Progenitor cell of endocrine pancreas (in vitro differentiated cells): ENCODE measurements at places on chromosomes 5 and 9.
A peak's percentile ranks its signal among the peaks of the same experiment; 100 is the strongest.

DNA sequence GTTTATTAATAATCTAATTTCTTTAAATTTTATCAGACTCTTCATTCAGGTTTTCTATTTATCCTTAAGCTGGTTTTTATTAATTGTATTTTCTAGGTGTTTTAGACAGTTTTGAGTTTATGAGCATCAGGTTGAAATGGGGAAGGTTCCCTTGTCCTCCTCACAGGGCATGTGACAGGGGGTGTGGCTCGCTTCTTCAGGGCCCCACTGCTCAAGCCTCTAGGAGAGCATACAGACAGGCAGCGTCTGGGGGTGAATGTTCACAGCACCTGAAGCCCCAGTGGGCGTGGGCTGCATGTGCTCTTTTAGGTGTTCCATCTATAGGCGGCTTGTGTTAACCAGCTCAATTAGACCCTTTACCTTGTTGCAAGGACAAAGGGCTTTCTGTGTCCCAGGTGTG, 78.2 kb upstream of the RUFY1 start:
- H3K4me3 ChIP-seq: no peak overlapping the region
- no peak overlapping the region for H3K27ac ChIP-seq
- H3K4me1 ChIP-seq: peaks cover 7% of the 10 kb centered on the region
- H3K27me3 ChIP-seq: no peaks in the 10 kb centered on the region

- no peaks in the 10 kb centered on the region for H3K36me3 ChIP-seq
- no peaks in the 10 kb centered on the region for H3K4me1 ChIP-seq
- H3K27ac ChIP-seq: no peak overlapping the region
- no peak for DNase-seq
Measured at GRCh38 chr5:7779019-7780005, 71.6 kb downstream of the CFAP90 start.

GRCh38 chr5:16810208-16810854, 125.8 kb downstream of the MYO10 start:
- peaks cover 26% of the 10 kb centered on the region for H3K4me1 ChIP-seq
- no peaks in the 10 kb centered on the region for H3K27me3 ChIP-seq
- H3K27ac ChIP-seq: peak overlapping the region; percentile 63
- no peak overlapping the region for H3K4me3 ChIP-seq

GRCh38 chr9:129570450-129571297, 50.2 kb downstream of the C9orf50 start:
- H3K36me3 ChIP-seq: no peaks in the 10 kb centered on the region
- peak overlapping the region; percentile 93 for H3K27ac ChIP-seq
- no peak for DNase-seq
- H3K4me3 ChIP-seq: no peak overlapping the region

DNA sequence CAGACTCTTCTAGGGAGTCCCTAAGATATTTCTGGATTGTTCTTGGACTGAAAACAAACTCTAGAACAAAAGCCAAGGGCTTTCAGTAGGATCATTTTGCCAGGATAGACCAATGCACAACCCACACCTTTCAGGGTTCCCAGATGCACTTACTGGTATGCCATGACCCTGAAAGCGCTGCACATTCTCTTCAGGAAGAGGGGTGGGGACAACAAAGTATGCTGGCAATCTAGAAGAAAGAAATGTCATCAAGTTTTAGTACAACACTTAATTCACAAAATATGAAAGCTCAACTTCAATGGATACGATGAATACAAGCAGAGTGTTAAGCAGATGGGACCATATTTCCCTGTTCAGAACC, 57.2 kb downstream of the MTMR12 start:
- peak overlapping the region; percentile 20 for H3K27ac ChIP-seq
- H3K4me3 ChIP-seq: no peak overlapping the region
- no peaks in the 10 kb centered on the region for H3K27me3 ChIP-seq
- H3K4me1 ChIP-seq: peaks cover 1% of the 10 kb centered on the region

DNA sequence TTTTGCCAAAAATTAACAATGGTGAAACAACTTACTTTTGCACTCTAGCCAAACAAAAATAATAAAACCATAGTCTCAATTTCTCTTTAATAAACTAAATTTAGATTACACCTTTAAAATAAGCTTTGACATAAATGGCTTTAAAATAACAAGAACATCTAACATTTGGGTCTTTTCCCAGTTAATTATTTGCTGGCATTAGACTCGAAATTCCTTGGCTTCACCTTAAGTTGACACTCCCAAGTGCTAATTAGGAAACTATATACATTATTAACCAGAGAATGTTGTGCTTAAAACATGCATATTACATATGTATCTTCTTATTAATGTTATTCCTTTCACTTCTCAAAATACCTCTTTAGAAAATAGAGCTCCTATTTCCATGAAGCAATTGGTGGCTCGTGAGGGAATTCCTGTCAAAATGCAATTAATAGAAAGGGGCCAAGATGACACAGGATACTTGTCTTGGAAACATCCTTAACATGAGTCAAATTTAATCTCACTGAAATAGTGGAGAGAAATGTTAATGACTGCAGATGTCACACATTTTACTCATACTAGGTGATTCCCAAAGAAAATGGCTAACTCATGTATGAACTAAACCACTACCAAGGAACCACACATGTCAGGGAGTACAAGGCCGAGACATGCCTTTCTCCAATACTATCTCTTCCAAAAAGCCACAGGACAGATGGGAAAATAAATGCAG, 932.9 kb upstream of the DMAC1 start:
- peaks cover 11% of the 10 kb centered on the region for H3K36me3 ChIP-seq
- no peaks in the 10 kb centered on the region for H3K27me3 ChIP-seq
- H3K4me1 ChIP-seq: peaks cover 12% of the 10 kb centered on the region
- H3K27ac ChIP-seq: no peak overlapping the region

DNA sequence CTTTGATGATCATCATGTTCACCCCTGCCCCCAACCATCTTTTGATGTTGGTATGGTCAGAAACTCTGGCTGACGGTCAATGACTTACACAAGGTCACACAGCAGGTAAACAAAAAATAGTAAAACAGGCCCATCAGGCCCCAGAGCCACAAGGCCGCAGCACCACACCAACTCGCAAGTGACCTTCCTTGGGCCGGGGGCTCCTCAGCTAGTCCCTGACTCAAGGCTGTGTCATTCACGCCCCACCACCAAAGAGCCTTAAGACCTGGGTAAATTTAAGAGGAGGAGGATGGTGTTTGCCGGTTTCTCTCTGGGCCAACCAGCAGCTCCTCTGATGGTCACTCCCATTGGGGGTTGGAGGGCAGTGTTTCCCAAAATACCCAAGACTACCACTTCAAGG, 55.8 kb downstream of the PSMB7 start:
- H3K27me3 ChIP-seq: no peaks in the 10 kb centered on the region
- no peaks in the 10 kb centered on the region for H3K4me1 ChIP-seq
- DNase-seq: no peak
- peaks cover 1% of the 10 kb centered on the region for H3K36me3 ChIP-seq
- H3K4me3 ChIP-seq: no peak overlapping the region

GRCh38 chr9:114799925-114800324, 5.9 kb downstream of the TNFSF15 start:
- no peak for DNase-seq
- no peaks in the 10 kb centered on the region for H3K36me3 ChIP-seq
- H3K27ac ChIP-seq: no peak overlapping the region
- peaks cover 26% of the 10 kb centered on the region for H3K4me1 ChIP-seq
- no peaks in the 10 kb centered on the region for H3K27me3 ChIP-seq

GRCh38 chr5:159106569-159107282, 7.0 kb upstream of the EBF1 start:
- H3K27me3 ChIP-seq: peaks cover 76% of the 10 kb centered on the region
- H3K36me3 ChIP-seq: no peaks in the 10 kb centered on the region
- H3K4me3 ChIP-seq: peak overlapping the region; percentile 52
- H3K4me1 ChIP-seq: peaks cover 18% of the 10 kb centered on the region
- peak; percentile 75 for DNase-seq
- H3K27ac ChIP-seq: no peak overlapping the region

DNA sequence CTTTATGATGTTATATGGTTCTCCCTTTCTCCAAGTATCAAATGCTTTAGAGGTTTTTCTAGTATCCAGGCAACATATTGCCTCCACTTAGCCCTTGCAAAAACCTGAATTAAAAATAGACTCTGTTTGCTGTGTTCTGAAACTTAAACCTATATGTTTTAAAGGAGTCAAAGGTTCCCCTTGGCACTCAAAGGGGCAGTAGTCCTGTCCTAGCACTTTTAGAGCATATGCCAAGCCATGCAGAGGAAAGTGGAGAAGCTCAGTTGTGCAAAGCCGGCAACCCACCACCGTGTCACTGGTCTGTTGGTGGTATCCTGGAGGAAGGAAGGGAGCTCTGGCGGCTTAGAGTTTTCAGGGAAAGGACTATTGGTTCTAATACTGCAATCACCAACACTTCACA, 154.3 kb downstream of the PIP5K1B start:
- no peak overlapping the region for H3K27ac ChIP-seq
- no peaks in the 10 kb centered on the region for H3K36me3 ChIP-seq
- H3K4me3 ChIP-seq: no peak overlapping the region
- H3K27me3 ChIP-seq: peaks cover 6% of the 10 kb centered on the region
- no peak for DNase-seq
- no peaks in the 10 kb centered on the region for H3K4me1 ChIP-seq

DNA sequence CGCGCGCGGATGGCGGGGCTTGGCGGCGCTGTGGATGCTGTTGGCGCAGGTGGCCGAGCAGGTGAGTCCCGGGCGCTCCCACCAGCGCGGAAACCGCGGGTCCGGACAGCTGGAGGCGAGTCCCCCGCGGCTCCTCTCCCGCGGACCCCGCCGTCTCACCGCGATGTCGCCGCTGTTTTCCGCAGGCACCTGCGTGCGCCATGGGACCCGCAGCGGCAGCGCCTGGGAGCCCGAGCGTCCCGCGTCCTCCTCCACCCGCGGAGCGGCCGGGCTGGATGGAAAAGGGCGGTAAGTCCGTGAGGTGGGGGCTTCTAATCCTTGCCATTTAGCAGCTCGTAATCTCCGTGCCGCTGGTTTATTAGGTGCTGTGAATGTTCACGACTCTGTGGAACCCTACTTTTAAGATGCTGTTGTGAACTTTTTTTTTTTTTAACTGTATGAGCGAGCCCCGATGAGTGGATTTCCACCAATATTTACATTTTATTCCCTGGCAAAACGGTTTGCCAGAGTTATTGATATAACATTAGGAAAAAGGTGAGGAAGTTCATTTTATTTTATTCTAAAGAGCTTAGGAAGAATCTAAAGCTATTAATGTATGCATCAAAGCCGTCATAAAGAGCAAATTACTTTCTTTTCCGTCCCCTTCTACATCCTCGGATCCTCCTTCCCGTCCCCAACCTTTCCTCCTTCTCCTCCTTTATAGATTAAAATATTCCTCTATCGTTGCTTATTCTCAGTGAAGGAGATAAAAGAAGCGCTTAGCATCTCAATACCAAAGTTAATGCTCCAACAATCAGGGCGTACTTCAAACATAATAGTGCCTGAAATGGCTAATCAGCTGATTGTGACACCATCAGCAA, 579 bp downstream of the ADAMTS16 start:
- H3K36me3 ChIP-seq: peaks cover 26% of the 10 kb centered on the region
- peak overlapping the region; percentile 86 for H3K4me3 ChIP-seq
- peak overlapping the region; percentile 69 for H3K27ac ChIP-seq
- no peaks in the 10 kb centered on the region for H3K27me3 ChIP-seq
- DNase-seq: no peak

- DNase-seq: no peak
- H3K36me3 ChIP-seq: no peaks in the 10 kb centered on the region
- H3K4me1 ChIP-seq: peaks cover 19% of the 10 kb centered on the region
Measured at GRCh38 chr5:55997742-55998351, 3.1 kb upstream of the IL6ST start.

DNA sequence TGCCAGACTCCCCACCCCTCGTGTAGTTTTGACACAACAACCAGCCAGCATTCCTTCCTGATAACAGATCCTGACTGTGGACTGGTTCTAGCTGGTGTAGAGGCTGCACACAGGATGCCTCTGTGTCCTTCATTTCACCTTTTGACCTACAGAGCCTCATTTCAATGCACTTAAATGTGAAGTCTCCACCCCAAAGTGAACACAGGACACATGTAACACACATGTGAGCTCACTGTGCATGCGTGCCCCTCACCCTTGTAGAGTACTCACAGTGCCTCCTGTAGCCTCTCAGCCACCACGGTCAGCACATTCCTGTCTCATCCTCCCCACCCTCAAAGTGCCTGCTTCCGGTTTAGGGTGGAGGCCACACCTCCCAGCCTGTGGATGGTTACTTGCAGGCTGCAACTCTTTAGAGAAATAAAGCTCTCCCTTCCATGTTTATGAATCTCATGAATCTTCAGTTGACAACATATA, 11.6 kb upstream of the NKD2 start:
- peaks cover 21% of the 10 kb centered on the region for H3K4me1 ChIP-seq
- DNase-seq: no peak
- H3K4me3 ChIP-seq: no peak overlapping the region
- H3K27me3 ChIP-seq: peaks cover 20% of the 10 kb centered on the region
